AG04449 (cell line): ENCODE measurements at places on chromosomes 1 and 21.

- no peak for DNase-seq
These were observed 748.9 kb downstream of the PLA2G4A start for GRCh38 chr1:187577610-187578009.

DNA sequence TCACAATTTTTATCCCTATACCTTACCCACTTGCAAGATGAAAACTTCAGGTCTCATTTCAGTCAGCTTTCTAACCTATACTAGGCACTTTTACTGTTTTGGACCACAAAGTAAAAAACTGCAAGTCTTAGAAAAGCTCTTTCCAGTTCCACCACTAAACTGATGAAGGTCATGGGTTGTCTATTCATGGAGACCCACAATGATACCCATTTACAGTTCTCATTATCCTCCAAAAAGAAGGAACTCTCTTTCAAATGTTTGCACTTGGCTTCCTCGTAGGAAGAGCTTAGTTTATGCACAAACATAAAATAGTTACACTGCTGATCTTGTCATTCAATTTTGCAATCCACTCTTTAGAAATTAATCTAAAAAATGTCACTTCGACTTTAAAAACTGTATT is 9.3 kb downstream of the ZNF281 start:
- DNase-seq: no peak

GRCh38 chr1:99407018-99407417 is 142.7 kb downstream of the PLPPR4 start:
- no peak for DNase-seq

DNA sequence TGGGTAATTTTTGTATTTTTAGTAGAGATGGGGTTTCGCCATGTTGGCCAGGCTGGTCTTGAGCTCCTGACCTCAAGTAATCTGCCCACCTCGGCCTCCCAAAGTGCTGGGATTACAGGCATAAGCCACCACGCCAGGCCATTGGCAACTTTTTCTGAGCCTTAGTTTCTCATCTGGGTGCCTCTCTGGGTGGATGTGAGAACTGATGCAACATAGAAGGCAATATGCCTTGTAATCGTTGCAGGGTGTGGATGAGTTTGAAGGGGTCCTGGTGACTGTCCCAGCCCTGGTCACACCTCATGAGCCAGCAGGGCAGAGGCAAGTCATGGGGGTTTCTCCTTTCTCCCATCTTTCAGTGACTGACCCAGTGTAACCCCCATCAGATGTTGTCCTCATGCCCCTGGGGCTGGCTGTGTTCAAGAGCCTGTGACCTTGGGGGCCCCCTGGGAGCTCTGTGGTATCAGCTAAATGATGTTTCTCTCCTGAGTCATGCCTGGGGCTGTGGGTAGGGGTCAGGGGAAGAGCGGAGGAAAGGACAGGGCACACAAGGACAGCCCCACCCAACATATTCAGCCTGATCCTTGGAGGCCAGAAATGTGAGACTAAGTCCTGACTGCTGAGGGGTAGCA is 3.6 kb downstream of the COL9A2 start:
- DNase-seq: no peak

GRCh38 chr1:63931468-63931867 is 157.7 kb downstream of the ROR1 start:
- DNase-seq: no peak

DNA sequence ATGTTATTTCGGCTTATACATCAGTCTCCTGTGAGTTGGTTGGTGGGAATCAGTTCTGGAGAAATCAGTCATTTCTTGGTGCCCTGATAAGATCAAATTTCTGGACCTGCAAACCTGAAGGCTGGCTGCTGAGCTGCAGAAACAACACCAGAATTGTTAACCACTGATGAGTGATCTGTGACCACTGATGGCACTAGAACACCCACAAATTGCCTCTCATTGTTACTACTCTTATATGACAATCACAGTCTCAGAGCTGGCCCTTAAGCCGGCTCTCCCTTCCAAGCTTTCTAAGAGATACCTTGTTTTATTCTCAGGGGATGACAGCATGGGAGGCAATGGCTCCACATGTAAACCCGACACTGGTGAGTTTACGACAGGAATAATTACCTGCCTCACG is 1.9 kb downstream of the C1orf162 start:
- DNase-seq: no peak

- DNase-seq: no peak
These were observed 116.8 kb upstream of the ATP1A1 start for GRCh38 chr1:116256286-116256649.

- no peak for DNase-seq
These were observed 1352.0 kb upstream of the B3GALT2 start for GRCh38 chr1:194538453-194538852.

DNA sequence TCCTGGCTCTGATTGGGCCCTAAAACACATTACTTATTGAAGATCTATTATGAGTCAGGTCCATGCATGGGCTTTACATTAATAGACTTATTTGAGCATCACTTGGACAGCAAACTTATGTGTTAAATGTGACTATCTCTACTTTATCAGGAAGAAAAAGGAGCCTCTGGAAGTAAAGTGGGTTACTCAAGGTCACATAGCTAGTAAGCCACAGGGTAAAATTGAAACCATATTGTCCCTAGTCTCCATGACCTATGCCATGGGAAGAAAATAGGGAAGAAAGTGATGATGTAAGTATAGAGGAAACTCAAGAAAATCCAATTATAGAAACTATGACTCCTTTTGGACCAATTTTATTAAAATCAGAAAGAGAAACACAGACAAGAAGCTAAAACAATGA is 555.3 kb downstream of the NUF2 start:
- DNase-seq: no peak

GRCh38 chr1:184051485-184052193 is at the start of gene TSEN15:
Gene TSEN15, plus strand, starts transcription at chr1:184051730. Its CDS starts 26 bp downstream, at chr1:184051756.
- no peak for DNase-seq

- DNase-seq: no peak
These were observed 70.7 kb downstream of the CAPZB start for GRCh38 chr1:19414515-19415121.

- no peak for DNase-seq
These were observed 48.4 kb downstream of the LTN1 start for GRCh38 chr21:28944296-28944695.

- DNase-seq: no peak
These were observed 16.7 kb upstream of the TRIM63 start for GRCh38 chr1:26084091-26084561.

DNA sequence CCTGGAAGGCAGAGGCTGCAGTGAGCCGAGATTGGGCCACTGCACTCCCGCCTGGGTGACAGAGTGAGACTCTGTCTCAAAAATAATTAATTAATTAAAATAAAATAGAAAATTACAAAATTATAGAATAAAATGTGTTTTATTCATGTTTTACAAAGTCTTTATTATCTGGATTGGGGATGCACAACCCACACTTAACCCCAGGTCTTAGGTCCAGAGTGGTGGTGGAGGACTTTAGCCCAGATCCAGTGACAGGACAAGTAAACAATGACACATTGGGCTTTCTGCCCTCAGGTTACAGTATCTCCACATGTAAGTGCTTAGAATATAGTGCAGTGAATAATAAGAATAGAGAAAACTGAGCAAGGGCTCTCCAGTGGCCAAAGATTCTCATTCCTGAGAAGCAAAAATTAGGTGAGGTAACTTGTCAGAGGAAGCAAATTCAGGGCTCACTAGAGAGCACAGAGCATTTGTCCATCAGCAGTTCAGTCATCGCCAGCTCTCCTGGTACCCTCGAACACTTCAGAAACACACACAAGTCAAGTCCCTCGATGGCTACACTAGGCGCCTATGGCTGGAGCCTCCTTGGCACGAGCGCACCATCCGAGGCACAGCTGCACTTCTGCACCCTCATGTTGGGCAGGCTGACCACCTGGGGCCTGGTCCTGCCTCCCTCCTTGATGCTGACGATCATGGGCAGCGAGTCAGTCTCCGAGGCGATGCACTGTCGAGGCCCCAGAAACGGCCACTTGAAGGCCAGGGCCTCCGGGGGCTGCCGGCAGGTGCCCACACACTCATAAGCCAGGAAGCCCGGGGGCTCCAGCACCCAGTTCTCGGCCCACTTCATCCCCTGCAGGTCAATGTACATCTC is 2.6 kb downstream of the LEFTY1 start:
- DNase-seq: no peak
